NCI-H526 treated with DMSO at 0.1 percent for 48 hours (cell line): ENCODE measurements at places on chromosomes 7 and 10.
A peak's percentile ranks its signal among the peaks of the same experiment; 100 is the strongest.

- no peak for DNase-seq
Observed at GRCh38 chr10:96646301-96646700, 59.5 kb upstream of the TM9SF3 start.

- DNase-seq = no peak
Observed at GRCh38 chr10:128422190-128422589, 296.0 kb upstream of the MKI67 start.

DNA sequence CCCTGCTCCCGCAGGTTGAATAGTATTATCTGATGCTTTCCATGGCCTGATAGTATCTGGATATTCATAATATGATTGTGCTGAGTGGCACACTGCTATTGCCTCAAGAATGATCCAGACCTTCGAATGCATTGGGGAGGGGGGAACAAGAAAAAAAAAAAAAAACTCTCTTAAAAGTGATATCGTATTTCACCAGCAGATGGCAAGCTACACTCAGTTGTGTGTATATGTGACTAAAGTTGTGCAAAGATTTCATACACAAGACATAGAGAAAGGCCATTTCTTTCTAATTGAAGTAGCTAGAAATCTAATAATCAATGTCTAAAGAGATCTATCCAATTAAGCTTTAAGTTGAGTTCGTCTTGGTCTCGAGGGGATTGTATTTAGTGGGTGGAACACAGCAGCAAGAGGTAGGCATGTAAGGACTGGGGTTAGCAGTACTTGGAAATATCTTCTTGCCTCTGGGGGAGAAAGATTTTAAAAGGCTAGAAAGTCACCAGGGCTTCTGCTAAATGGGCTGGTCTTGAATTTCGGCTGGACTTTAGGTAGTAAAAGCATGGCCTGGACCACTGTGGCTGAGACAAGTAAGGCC lies 15.3 kb downstream of the SFRP4 start:
- DNase-seq = peak; percentile 2

DNA sequence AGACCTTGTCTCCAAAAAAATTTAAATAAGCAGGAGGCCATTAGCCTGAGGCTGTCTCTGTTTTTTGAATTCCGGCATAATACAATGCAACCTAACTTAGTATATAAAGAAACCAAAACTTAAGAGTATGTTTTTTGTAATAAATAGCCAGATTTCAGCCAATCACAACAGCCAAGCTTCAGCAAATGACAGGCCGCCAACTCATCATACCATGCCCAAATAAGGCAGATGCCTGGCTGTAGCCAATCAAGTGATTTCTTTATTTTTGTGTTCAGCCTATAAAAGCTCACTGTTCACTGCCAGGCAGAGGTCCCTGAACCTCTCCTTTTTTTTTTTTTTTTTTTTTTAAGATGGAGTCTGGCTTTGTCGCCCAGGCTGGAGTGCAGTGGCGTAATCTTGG lies 12.7 kb upstream of the PURB start:
- DNase-seq = no peak

DNA sequence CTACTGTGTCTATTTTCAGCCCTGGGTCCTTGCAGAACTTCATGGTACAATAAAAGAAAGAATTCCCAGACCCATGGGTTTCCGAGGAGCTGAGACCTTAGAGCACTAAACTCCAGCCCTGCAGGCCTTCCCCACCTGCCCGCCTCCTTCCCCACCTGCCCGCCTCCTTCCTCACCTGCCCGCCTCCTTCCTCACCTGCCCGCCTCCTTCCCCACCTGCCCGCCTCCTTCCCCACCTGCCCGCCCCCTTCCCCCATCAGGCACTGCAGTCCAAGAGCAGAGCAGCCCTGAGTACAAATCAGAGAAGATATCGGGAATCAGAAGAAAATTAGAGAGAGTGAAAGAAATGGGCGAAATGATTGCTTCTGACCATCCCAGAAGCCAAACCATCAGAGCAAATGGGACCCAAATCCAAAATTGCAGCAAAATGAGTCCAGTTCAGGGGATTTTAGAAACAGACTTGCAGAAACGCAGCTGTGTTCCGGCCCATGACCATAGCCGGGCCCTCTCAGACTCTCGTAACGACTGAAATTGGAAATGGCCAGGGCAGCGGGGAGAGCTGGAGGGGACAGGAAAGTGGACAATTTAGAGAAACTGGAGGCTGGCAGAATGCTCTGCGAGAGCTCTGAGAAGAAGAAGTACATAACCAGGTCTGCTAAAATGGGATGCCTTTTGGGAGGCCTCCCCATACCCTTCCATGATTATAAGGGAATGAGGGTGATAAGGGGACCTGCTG lies 568.4 kb downstream of the TCERG1L start:
- DNase-seq = no peak

- DNase-seq = no peak
Observed at GRCh38 chr7:8581842-8582241, 148.4 kb downstream of the NXPH1 start.

DNA sequence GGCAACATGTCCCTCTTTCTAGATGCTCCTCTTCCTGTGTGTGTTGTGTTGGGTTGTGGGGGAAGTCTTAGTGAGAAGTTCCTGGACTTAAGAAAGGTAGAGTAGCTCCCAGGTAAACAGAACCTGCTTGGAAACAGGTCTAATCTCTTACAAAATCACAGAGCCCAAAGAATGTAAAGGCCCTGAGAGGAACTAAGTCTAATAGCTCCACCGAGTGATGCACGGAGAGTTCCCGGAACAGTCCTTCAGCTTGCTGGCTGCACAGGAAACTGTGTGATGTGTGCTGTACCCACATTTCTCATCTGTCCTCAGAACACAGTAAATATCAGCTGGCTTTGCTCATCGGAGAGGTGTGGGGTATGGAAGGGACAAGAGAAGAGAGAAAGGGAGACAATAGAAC lies 182.6 kb upstream of the LYZL1 start:
- no peak for DNase-seq

DNA sequence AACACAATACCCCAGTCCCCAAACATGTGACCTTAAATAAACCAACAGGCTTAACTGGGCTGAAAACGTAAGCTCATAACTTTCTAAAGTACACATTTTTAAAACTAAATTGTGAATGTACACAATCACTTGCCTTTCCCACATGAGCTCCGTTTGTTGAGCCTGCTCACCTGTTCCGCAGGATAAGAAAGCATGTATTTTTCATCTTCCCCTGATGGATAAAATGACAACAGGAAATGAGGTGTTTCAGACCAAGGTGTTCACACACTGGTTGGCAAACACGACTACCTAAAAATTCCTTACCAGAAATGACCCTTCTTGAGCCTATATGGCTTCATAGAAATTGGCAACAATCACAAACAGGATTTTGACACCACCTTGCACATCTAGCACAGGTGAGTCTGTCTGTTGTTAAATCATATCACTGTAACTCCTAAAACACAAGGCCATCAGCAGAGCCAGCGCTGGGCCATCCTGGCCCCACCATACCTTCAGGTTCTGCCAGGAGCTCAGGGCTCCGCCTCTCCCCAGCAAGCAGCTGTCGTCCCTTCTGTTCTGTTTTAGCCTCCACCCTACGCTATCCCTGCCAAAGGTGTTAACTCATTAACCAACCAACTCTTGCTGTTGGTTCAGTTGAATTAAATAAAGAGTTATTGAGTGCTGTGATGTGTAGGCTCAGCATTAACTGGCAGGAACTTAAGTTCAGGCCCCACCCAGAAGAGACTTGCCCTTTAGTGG lies 73.6 kb upstream of the RNF32 start:
- DNase-seq = no peak

DNA sequence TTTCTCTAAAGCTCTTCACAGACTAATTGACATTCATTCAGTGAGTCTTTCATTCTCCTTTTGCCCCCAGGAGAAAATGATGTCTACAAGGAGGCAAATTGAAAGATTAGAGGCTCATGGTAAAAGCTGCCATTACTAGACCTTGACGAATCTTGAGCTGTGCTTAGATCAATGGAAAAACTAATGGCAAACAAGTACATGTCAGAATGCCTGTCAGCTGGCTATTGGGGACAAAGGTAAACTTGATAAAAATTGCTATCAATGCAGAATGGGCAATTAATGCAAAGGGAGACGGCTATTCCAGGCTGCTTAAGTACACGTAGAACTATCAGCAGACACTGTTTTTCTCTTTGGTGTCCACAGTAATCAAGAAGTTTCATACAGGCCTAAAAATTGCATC lies 3.3 kb downstream of the ASAH2 start:
- no peak for DNase-seq

DNA sequence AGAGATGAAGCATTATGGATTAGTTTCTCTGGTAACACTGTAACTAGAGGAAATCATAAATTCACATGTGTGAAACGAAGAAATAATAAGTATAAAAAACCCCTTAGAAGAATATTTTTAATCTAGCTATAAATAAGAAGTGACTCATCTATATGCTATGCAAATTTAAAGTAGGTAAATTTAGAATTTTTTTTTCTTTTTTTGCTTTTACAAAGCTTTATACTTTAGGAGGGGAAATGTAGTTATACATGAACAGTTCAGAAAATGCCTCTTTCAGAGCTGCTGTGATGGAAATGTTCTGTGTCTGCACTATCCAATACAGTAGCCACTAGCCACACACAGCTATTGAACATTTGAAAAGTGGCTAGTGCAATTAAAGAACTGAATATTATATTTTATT lies 87.3 kb downstream of the REEP3 start:
- DNase-seq = no peak

DNA sequence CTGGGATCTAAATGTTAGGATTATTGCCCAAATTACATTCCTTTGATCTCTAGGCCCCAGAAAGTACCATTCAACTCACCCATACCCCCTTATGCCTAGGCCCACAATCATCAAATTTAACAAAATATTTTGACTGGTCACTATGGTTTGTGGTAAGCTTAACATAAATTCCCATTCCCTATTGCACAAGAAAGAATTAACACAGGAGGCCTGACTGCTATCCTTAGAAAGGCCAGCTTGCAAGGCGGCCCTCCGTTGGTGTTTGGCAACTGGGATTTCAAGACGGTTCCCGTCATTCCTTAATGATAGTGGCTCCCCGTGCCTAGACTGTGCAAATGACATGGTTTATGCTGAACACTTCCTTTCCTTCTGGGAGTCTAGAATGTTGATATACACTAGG lies 29.6 kb downstream of the ARHGAP21 start:
- no peak for DNase-seq

GRCh38 chr7:12456506-12456905 lies 52.8 kb upstream of the VWDE start:
- no peak for DNase-seq

GRCh38 chr7:19117870-19118608 lies 603 bp upstream of the TWIST1 start:
- no peak for DNase-seq

DNA sequence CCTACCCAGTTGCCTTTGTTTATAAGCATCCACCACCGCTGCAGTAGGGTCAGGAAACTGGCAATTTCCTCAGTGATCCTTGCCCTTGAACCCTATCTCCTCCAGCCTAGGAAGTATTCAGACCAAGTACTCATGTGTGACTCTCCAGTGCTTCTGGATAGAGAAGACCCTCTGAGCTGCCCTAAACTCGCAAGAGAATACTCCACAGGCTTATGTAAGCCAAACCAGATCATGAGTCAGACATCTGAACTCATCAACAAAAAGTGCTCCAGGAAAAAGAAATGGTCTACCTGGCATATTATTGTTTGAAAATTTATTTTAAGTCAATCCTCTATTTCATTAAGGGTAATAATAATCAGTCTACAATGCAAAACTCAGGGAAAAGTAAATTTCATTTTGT lies 101.3 kb downstream of the KAT6B start:
- DNase-seq = no peak
